ENCODE measurements at places on chromosomes 6 and 20. TPM values are rescaled to one million over a fixed set of nuclear protein-coding genes. Genes with fewer than 3 reads are reported as not detected.

The NXT1 gene
- total RNA-seq: 16.9 TPM

The SMIM29 gene
- 15.5 TPM for total RNA-seq

The TCP11 gene
- not detected for total RNA-seq

The TRIM10 gene
- total RNA-seq: not detected

The CST3 gene
- 487 TPM for total RNA-seq

The GSTA3 gene
- not detected for total RNA-seq

The PLG gene
- not detected for total RNA-seq

The HLA-DQB1 gene
- total RNA-seq: not detected

The FLRT3 gene
- total RNA-seq: 1.5 TPM

The NOX3 gene
- total RNA-seq: not detected

The TMEM151B gene
- not detected for total RNA-seq

The EGFL8 gene
- total RNA-seq: 14.3 TPM

The GCNT2 gene
- 0.67 TPM for total RNA-seq

The C6orf141 gene
- not detected for total RNA-seq

The GPR6 gene
- total RNA-seq: not detected

The SLC25A27 gene
- total RNA-seq: 5.7 TPM

The WFDC11 gene
- not detected for total RNA-seq

The ATF6B gene
- 68.0 TPM for total RNA-seq

The CCDC167 gene
- 34.0 TPM for total RNA-seq

The MACROD2 gene
- 3.2 TPM for total RNA-seq

The FAM110A gene
- total RNA-seq: 2.6 TPM

The NMBR gene
- not detected for total RNA-seq

The LY6G5B gene
- total RNA-seq: 10.2 TPM

The ARMH2 gene
- not detected for total RNA-seq

The APOBEC2 gene
- not detected for total RNA-seq

The SLC17A1 gene
- total RNA-seq: not detected

The ADGB gene
- not detected for total RNA-seq

The TSPO2 gene
- total RNA-seq: not detected

The IMPG1 gene
- total RNA-seq: not detected

Data from chondrocyte (in vitro differentiated cells).